Femur (tissue), 1 donor: ENCODE measurements at places on chromosomes 11 and 22.

GRCh38 chr11:120392314-120392713 lies 56.1 kb downstream of the ARHGEF12 start:
- DNase-seq = no peak

- no peak for DNase-seq
Measured at GRCh38 chr11:77630157-77630710, 7.4 kb downstream of the CLNS1A start.

GRCh38 chr11:124863826-124864165 lies 1.4 kb upstream of the ROBO3 start:
- no peak for DNase-seq

DNA sequence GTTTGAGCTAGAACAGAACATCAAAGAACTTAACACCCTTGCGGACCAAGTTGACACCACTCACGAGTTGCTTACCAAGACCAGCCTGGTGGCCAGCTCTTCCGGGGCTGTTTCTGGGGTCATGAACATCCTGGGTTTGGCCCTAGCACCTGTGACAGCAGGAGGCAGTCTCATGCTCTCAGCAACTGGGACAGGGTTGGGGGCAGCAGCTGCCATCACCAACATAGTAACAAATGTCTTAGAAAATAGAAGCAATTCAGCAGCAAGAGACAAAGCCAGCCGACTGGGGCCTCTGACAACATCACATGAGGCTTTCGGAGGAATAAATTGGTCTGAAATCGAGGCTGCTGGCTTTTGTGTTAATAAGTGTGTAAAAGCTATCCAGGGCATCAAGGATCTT lies 8.7 kb downstream of the APOL5 start:
- DNase-seq = no peak

DNA sequence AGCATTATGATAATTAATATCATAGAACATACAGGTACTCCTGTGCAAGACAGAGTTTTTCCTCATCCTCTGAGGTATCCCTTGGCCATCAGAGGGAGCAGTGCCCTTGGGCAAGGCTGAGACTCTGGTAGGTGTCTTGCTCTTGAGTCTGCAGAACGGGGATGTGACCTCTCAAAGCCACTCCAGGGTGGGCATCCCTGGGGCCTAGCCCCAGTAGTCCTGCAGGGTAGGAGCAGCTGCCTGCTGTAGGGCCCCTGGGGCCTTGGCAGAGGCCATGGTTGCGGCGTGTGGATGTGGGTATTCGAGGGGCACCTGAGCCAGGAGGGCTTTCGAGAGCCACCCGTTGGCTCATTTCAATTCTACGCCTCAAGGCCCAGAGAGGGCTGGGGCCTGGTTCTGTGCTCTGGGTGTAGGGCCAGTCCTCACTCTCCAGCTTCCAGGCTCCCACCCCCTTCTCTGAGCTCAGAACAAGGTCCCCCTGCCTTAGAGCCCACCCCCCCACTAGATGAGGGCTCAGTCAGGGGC lies 7.7 kb upstream of the OMP start:
- no peak for DNase-seq

- peak; percentile 76 for DNase-seq
Measured at GRCh38 chr11:61293867-61294716, 1.0 kb downstream of the VWCE start.

- peak; percentile 48 for DNase-seq
Measured at GRCh38 chr11:20022363-20023081, 137.8 kb downstream of the DBX1 start.

- DNase-seq = no peak
Measured at GRCh38 chr11:67500831-67501715, 4.1 kb downstream of the PITPNM1 start.

- DNase-seq = no peak
Measured at GRCh38 chr11:128860571-128861361, 6.3 kb downstream of the KCNJ1 start.

DNA sequence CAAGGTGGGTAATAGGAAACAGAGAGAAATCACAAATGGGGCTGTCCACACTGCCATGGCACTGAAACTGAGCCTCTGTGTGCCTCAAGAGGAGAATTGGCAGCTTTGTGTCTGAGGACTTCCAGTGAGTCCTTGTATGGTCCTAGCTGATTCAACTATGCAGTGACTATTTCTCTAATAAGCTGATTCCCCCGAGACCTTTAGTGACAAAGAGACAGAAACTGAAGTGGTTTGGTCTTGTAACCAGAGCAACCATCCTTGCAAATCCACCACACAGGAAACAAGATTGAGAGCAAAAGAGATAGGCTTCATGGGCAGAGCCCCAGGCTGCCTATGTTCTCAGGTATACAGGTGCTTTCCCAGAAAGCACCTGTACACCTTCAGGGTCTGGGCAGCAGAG lies 1038.5 kb downstream of the NTM start:
- DNase-seq = no peak

DNA sequence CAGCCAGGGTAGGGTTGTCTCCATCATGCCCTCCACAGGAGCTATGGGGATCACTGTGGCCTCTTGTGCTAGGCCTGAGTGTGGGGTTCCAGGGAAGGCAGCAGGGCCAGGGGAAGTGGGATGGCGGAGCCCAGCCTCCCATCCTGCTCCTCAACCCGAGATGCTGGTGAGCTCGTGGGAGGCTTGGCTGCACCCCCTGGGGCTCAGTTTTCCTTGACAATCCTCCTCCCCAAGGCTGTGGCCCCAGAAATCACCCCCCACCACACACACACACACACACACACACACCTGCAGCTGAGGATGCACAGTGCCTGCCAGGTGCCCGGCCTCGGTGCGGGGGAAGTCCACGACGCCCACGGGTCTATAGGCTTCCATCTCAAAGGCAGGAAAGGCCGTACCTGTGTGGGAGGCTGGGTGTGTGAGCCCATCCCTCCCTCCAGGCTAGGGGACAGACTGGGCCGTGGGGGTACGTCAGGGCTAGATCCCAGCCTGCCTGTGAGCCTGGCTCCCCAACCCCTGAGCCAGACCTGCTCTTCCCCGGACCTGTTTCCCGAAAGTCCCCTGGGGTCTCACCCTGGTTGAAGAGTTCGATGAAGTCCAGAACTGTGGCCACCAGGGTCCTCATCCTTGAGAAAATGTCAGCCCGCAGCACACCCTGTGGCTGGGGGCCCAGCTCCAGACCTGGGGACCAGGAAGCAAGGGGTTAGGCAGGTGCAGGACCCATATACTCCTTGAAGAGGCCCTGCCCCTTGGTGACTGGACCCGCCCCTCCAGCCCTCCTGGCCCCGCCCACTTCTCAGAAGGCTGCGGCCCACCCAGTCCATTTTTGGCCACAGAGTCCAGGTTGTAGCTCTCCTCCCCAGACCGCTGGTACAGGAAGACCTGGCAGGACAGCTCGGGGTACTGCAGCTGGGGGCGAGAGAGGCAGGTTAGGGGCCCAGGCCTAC lies 5.2 kb upstream of the TBX10 start:
- peak; percentile 10 for DNase-seq

DNA sequence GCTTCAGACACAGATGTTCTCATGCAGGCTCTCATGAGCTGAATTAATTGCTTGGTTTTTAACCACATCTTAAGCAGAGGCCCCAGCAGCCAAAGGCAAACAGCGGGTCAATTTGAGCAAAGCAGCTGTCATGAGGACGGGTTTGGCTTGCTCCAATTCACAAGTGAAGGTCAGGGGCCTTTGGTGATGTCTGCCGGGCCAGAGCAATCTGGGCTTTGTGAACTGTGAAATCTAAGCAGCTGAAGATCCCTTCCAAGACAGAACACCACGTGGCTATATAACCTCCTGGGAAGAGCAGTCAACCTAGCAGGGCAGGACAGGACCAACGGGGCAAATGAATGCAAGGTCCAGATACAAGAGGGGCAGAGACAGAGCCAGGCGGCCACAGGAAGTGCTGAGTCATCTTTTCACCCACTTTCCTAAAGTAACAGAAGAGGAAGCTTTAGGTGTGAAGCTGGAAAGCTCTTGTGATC lies 187.3 kb upstream of the B3GAT1 start:
- no peak for DNase-seq

GRCh38 chr22:39298241-39298987 lies 21.0 kb downstream of the RPL3 start:
- no peak for DNase-seq

DNA sequence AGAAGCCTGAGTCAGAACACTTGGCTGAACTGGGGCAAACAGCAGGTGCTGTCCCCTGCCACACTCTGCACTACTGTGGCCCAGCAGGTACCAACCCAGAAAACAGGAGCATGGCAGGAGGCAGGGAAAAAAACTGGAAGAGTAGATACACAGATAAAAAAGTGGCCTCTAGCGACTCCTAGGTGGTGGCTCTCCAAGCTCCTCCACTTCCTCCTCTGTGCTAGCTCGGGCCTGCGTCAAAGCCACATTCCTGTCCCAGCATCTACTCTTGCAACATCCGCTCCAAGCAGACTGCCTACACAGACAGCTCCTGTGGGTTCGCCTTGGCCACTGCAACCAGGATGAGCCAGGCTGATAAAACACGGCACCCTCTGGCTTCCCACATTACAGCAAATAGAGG lies 6.9 kb downstream of the OR8B12 start:
- peak; percentile 35 for DNase-seq

GRCh38 chr22:22422629-22423112 lies 85.9 kb downstream of the ZNF280B start:
- peak; percentile 71 for DNase-seq

- DNase-seq = no peak
Measured at GRCh38 chr11:120532832-120533196, 21.3 kb downstream of the GRIK4 start.

DNA sequence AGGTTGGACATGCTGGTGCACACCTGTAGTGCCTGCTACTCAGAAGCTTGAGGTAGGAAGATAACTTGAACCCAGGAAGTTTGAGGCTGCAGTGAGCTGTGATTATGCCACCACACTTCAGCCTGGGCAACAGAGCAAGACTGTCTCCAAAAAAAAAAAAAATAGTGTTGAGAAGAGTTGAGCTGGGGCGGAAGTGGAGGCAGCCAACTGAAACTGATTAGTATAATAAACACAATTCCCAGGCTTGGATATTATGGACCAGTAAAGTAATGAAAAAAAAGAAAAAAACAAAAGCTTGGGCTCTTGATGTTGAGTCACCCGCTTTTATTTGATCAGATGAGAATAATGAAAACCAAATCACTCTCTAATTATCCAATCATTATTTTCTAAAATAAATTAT lies 21.0 kb downstream of the LDLRAD3 start:
- no peak for DNase-seq

DNA sequence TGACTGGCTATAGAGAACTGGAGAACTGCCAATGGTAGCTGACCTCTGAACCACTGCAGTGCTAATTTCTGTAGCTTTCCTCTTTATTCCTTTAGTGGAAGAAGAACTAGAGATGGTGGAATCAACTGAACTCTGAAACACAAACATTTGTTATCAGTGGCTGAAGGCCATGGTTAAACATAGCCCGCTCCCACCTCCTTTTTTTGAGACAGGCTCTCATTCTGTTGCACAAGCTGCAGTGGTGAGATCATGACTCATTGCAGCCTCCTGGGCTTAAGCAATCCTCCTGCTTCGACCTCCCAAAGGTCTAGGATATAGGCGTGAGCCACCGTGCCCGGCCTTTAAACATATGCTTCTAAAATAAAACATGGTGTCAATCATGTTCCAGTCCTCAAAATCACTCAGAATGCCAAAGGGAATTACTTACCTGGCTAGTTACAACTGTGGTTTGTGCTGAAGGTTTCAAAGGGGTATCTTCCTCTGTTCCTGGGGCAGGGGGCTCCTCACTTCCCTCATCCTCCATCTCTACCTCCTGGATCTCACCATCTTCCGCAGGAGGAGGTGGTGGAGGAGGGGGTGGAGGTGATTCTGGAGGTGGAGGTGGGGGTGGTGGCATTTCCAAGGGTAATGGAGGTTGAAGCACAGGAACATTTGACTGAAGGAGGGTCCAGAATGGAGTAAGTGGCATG lies 9.0 kb upstream of the AGBL2 start:
- no peak for DNase-seq

- DNase-seq = no peak
Measured at GRCh38 chr22:43862074-43862881, at the start of gene SULT4A1. SULT4A1 (minus strand) TSS chr22:43862513; CDS start chr22:43862382, 131 bp downstream.
